ENCODE measurements at places on chromosomes 12 and 14.

- no peak for DNase-seq
These were observed 103.3 kb downstream of the NCOR2 start for GRCh38 chr12:124464062-124464461.

DNA sequence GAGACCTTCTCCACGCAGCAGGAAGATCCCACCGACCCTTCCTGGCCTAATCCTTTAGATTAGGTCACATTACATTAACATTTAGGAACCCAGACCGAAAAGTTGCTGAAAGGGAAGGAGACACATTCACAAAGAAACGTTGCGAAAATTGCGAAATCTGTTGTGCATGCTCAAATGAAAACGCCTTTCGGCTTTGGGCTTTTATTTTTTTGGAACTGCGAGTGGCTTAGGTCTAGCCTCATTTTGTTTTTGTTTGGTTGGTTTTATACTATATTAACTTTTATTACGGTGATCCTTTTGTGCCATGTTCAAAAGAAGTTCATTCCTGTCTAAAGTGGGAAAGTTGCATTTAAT, 1.5 kb downstream of the MYF6 start:
- DNase-seq: no peak

GRCh38 chr12:94211021-94211420, 62.6 kb downstream of the PLXNC1 start:
- DNase-seq: no peak

DNA sequence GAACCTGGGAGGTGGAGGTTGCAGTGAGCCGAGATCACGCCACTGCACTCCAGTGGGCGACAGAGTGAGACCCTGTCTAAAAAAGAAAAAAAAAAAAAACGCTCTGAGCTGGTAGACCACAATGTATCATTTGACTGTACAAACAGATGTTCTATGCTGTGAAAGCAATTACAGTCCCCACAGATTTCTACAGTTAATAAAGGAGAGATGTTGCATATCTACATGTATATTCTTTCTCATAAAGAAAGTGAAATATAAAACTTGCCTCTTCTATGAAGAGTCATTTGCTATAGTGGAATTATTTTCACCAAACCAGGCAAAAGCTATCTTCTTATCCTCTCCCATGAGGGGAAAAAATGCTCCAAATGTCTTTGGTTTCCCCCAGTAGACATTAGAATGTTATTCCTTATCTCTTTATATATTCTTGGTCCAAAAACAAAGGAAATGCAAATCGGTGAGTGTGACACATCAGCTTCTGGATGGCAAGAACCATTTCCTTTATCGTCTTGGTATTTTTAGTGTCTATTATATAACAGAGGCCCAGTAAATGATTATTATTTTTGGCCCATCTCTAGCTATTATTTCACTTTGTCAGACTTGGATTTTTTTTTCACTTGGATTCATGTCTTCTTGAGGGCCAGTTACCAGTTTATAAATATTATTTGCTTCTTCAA, 230.4 kb downstream of the SSPN start:
- no peak for DNase-seq

- DNase-seq: no peak
These were observed 3.6 kb upstream of the IGFBP6 start for GRCh38 chr12:53093777-53094393.

DNA sequence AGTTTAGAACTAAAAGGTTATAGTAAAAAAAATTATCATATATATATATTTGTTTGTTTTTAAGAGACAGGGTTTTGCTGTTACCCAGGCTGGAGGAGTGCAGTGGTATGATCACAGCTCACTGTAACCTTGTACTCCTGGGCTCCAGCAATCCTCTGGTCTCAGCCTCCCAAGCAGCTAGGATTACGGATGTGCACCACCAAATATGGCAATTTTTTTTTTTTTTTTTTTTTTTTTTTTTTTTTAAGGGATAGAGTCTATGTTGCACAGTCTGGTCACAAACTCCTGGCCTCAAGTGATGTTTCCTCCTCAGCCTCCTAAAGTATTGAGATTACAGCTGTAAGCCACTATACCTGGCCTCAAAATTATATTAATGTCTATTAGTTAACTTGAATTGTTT, 48.7 kb downstream of the PAPLN start:
- no peak for DNase-seq

DNA sequence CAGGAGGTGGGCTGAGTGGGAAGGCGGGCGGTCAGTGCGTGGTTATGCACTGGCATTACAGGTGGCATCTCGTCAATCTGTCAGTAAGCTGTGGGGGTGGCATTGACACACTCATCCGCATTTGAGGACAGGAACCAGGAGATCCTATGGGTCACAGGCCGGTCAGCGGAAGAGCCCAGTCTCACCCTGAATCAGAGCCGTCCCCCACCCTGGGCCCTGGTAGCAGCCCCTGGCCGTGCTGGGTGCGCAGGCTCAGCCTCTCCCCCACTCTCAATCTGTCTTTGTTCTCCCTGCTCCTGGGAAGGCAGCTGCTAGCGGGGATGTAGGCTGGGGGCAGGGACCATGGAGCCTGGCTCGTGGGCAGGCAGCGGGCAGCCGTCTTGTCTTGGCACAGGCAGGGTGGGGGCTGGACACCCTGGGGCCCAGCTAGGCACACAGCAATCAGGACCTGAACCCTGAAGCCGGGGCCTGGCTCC, 5.1 kb downstream of the INF2 start:
- no peak for DNase-seq

DNA sequence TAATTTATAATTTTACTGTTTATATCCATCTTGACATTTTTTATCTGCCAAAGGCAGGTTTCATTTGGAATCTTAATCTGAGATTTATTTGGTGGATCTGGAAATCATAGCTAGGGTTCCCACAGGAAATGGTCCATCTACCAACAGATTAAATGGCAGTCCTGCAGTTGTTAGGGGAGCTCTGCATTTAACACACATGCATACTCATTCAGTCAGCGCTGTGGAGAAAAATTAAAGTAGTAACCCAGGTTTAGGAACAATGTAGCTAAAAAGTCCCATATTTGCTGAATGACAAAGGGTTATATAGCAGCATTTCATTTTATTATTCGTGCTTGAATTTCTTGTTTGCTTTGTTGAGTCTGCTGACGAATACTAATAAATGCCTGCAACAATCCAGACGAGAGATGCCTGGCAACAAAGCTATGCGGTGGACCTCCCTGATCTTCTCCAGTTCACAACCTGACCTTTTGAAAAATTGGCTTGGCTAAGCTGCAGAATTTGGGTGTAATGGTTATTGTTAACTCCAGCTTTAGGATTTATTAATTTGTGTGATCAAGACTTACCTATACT, 59.8 kb downstream of the MIPOL1 start:
- DNase-seq: no peak

- no peak for DNase-seq
These were observed 74.3 kb upstream of the PLEKHG7 start for GRCh38 chr12:92628476-92628875.

DNA sequence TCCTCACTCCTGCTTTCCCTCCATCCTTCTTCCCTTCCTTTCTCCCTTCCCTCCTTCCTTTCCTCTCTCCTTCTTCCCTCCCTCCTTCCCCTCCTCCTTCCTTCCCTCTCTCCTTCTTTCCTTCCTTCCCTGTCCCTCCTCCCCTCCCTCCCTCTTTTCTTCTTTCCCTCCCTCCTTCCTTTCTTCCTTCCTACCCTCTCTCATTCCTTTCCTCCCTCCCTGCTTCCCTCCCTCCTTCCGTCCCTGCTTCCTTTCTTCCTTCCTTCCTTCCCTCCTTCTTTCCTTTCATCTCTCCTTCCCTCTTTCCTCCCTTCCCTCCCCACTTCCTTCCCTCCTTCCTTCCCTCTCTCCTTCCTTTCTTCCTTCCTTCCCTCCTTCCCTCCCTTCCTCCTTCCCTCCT, 39.0 kb downstream of the NOS1 start:
- DNase-seq: no peak

GRCh38 chr14:104256025-104256424, 117.6 kb downstream of the KIF26A start:
- no peak for DNase-seq

DNA sequence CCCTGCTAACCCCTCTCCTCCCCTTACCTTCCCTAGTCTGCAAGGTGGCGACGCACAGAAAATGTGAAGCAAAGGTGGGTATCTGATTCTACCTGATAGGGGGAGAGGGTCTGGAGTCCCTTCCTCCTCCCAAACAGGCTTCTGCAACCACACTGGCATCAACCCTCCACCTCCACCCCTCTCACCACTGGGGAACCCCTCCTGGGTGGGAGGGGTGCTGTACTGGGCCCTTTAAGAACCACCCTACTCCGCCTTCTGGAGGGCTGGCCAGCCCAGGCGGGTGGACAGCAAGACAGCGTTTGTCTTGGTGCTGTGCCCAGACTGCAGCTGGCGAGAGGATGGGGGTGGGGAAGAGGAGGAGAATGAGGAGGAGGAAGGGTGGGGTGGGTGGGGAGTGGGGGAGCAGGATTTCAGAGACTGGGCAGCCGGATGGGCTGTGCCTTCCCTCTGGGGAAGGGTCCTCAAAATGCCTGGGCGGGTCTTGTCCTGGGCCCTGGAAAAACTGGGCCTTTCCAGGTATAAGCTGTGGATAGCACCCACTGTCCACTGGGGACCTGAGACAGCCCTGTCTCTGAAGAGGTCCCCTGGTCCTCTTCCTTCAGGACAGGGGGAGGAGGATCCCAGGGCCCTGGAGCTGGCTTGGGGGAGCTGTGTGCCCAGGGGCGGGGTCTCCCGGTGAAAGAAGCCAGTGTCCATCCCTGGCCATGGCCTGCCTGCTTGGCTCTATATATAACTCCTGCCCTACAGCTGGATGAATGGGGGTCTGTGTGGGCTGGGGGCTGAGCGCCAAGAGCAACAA, 2.8 kb downstream of the TNS2 start:
- no peak for DNase-seq

DNA sequence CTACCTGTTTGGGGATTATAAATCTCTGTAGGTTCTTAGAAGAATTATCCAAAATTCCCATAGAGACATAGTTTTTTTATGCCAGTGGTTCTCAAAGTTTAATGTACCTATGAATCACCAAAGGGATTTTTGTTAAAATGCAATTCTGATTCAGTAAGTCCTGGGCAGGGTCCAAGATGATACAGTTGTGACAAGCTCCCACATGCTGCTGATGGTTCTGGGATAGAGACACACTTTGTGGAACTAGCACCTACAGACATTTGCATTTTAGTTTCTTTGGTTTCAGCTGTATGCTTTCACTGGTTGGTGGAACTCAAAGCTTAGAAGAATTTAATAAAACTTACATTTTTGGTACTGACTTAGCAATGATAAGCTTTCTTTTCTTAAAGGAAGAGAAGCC, 80.4 kb downstream of the PTCSC3 start:
- no peak for DNase-seq

GRCh38 chr12:1810201-1810930, 10.0 kb upstream of the LRTM2 start:
- no peak for DNase-seq

DNA sequence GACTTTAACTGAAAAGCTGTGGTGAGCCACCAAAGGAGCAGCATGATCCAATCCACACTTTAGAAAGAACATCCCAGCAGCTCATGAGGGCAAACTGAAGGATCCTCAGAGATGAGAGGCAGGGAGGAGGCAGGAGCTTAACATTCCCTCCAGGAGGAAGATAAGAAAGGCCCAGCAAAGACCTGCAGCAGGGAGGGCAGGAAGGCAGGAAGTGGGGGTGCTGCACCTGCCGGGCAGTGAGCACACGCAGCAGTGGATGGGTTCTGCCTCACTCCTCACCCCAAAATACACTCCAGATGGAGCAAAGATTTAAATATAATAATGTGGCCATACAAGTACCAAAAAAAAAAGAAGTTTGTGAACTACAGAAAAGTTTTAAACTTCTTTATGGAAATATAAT, 48.4 kb downstream of the GCH1 start:
- no peak for DNase-seq

DNA sequence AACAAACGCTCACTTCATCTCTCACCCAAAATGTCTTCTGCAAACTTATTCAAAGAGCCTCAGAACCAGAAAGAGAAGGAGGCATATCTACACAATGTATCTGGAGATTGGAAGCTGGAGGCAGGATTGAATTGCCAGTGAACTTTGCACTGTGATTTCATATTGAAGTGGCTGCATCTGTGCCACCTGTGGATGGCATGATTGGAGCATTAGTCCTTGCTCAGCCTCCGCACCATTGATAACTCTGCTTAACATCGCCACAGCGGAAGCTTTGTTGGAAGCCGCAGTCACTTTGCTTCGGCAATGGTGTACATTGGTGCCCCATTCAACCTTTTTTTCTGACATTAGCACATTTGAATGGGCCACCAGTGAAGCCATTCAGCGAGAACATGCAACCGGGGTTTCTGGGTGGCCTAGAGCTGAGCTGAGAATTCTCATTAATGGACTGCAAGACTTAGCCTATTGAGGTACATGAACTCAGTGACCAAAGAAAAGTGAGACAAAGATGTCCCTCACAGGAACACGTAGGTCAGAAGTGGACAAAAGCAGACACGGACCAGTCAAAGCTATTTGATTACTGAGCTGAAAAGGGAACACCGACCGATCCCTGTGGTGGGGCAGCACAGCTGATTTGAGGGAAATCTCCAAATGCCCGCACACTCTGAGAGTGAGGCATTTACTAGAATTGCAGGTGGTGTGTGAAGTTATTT, 130.4 kb downstream of the BRMS1L start:
- no peak for DNase-seq

GRCh38 chr14:75976826-75977581, 4.8 kb downstream of the TGFB3 start:
- DNase-seq: no peak

DNA sequence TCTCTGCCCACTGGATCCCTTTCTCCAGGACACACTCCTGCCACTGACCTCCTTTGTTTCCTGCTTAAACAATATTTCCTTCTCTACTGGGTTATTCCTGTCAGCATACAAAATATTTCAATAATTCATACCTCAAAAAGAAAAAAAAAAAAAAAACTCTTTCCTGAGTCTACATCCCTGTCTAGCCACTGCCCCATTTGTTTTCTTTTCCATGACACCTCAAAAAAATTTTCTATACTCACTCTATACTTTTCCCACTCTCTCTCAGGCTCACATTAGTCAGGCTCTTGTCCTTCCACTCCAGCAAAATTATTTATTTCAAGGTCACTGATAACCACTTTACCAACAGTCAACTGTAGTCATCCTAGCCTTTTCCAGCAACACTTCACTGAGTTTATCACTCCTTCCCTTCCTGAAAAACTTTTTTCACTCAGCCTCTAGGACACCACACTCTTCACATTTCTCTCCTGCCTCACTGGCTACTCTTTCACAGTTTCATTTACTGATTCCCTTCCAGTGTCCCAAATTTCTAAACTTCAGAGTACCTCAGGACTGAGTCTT, 29.4 kb upstream of the GXYLT1 start:
- no peak for DNase-seq

DNA sequence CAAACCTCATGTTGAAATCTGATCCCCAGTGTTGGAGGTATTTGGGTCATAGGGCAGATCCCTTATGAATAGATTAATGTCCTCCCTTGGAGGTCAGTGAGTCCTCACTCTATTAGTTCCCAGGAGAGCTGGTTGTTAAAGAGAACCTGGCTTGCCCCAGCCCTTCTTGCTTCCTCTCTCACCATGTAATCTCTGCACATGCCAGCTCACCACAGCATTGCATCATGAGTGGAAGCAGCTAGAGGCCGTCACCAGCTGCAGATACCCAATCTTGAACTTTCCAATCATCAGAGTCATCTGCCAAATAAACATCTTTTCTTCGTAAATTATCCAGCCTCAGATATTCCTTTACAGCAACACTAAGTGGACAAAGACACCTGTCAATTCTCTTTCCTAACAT, 161.8 kb upstream of the IGF1 start:
- DNase-seq: no peak

- DNase-seq: no peak
These were observed 619 bp upstream of the NTN4 start for GRCh38 chr12:95790917-95791849.

- DNase-seq: no peak
These were observed 85.5 kb downstream of the TESC start for GRCh38 chr12:117013726-117014125.
